Osteocyte (in vitro differentiated cells): ENCODE measurements at places on chromosomes 3 and 15. TPM values are rescaled to one million over a fixed set of nuclear protein-coding genes. Genes with fewer than 3 reads are reported as not detected.
A peak's percentile ranks its signal among the peaks of the same experiment; 100 is the strongest.

Gene GCHFR
- total RNA-seq = 3.8 and 5.1 TPM in 2 replicates

DNA sequence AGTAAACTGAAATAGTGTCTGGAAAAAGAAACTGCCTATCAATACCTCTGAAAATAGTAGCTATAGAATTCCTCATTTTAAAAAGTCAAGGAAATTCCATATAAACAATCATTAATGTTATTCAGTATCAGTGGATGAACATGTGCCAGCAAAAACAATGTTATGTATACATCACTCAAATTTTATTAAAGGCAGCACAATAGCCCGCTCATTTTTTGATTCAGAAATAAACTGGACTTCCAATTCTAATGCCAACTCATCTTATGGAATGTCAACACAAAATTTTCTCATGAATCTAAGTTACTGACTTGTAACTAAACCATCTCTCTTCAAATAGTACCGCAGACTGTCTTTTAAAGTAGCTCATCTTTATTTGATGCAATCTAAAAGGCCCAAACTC is 19.0 kb downstream of the THBS1 start:
- DNase-seq = no peak
- no peaks in the 10 kb centered on the region for H3K27me3 ChIP-seq
- no peak overlapping the region for H3K4me3 ChIP-seq

Gene CP
- 0.32 TPM in 1 of 2 replicates, not detected in the other for total RNA-seq

GRCh38 chr15:93250950-93251349 is 161.9 kb upstream of the RGMA start:
- H3K27me3 ChIP-seq = peaks cover 3% of the 10 kb centered on the region
- no peak for DNase-seq
- no peak overlapping the region for H3K4me3 ChIP-seq
- H3K27ac ChIP-seq = no peak overlapping the region
- peaks cover 2% of the 10 kb centered on the region for H3K4me1 ChIP-seq

DNA sequence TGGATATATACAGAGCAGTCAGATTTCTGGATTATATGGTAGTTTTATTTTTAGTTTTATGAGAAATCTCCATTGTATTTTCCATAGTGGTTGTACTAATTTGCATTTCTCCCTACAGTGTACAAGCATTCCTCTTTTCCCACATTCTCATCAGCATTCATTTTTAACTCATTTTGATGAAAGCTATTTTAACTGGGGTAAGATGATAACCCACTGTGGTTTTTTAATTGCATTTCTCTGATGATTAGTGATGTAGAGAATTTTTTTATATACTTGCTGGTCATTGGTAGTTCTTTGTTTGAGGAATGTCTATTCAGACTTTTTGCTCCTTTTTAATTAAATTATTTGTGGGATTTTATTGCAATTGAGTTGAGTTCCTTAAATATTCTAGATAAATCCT is 903.6 kb downstream of the DIPK2A start:
- no peak for DNase-seq
- peaks cover 8% of the 10 kb centered on the region for H3K4me1 ChIP-seq
- no peak overlapping the region for H3K4me3 ChIP-seq

DNA sequence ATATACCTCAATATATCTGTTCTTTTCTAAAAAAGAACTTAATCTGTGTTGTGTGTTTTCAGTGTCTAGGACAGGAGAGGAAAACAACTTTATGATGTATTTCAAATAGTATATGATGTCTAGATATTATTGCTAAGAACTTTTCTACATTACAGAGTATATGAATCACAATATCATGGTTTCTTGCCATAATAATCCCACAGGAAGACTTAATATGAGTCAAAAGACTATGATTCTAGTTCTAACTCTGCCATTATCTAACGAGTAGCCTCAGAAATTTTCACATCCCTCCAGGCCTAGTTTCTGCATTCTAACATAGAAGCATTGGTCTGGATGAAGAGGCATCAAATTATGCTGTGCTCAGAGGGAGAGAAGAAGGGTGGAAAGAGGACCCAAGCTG is 107.7 kb upstream of the SPRED1 start:
- H3K27ac ChIP-seq = peak overlapping the region; percentile 63
- no peak for DNase-seq
- peaks cover 2% of the 10 kb centered on the region for H3K36me3 ChIP-seq
- no peaks in the 10 kb centered on the region for H3K27me3 ChIP-seq
